Stimulated activated CD4-positive, alpha-beta T cell treated with anti-CD3 and anti-CD28 coated beads, TNF-alpha, amount 100 ng/mL, for 48 hours (primary cell): ENCODE measurements at places on chromosomes 2 and 18.

DNA sequence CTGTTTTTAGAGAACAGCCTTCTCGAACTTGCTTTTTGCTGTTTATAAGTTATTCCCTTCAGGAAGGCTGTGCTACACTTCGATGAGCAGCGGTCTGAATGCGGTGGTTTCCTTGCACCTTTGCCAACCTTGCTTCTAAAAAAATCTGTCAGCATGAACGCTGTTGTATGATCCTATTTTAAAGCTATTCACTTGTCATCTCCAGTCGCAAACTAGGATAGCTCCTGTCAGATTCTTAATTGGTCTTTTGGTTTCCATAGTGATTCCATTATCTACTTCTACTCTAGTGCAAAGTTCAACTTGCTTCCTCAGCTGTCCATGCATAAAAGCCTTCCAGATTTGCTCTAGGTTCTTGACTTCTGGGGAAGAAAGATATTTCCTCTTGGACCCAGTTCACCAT, 76.3 kb upstream of the GALNT3 start:
- no peak for DNase-seq

DNA sequence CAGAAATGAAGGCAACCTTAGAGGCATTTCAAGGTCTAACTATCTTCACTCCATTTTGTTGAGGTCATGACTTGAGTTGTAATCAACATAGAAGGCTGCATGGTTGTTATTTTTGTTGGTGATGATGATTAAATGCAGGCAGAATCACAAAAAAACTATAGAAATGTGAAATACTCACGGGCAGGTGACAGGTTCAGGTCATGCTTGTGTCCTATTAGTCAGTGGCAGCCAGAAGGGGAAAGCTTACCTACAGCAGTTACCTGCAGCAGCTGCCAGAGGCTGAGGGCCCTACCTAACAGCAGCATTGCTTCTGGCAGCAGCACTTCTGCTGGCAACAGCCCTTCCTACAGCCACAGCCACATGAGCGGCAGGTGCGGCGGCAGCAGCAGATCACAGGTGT, 394 bp downstream of the SCYGR3 start:
- DNase-seq: no peak

DNA sequence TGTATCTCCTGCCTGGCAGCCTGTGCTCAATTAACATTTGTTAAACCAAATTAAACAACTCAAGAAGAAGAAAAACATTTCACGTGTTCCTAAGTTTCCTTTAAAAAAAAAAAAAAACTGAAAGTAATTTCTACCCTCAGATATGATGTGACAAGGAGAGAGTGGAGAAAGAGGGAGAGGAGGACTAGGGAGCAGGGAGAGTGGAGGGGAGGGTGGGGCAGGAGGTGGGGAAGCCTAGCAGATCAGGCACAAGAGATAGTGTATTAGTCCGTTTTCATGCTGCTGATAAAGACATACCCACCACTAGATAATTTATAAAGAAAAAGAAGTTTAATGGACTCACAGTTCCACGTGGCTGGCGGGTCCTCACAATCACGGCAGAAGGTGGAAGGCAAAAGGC, 46.4 kb downstream of the CYP1B1 start:
- no peak for DNase-seq

GRCh38 chr18:74515620-74516231, 18.6 kb upstream of the CNDP1 start:
- no peak for DNase-seq

GRCh38 chr2:217981084-217981730, 21.6 kb downstream of the TNS1 start:
- DNase-seq: no peak

DNA sequence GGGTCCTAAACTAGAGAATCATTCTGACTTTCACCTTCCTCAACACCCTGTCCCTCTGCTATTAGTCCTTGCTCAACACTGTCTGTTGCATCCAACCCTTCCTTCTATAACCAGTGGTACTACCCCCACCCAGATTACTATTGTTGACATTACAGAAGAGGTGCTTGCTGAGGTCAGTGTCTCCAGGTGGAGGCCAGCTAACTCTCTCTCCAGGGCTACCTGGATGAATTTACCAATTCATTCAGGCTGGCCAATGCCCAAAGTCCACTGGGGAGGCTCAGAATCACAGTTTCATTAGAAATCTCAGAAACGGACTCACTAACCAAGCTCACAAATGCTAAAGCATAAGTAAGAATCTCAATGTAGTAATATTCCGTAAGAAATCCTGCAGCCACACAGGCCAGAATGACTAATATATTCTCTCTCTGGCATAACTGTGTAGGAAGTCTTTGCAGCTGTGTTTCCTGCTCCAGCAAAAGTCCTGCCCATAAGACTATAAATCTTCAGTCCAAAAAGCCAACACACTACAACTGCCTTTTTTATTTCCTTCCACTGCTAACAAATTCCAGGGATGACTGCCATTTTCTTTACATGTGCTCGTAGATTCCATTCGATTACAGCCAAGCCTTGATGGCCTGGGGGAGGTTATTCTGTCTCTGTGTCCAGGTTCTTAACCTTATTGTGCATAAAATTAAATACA, 10.0 kb upstream of the TTR start:
- DNase-seq: no peak

DNA sequence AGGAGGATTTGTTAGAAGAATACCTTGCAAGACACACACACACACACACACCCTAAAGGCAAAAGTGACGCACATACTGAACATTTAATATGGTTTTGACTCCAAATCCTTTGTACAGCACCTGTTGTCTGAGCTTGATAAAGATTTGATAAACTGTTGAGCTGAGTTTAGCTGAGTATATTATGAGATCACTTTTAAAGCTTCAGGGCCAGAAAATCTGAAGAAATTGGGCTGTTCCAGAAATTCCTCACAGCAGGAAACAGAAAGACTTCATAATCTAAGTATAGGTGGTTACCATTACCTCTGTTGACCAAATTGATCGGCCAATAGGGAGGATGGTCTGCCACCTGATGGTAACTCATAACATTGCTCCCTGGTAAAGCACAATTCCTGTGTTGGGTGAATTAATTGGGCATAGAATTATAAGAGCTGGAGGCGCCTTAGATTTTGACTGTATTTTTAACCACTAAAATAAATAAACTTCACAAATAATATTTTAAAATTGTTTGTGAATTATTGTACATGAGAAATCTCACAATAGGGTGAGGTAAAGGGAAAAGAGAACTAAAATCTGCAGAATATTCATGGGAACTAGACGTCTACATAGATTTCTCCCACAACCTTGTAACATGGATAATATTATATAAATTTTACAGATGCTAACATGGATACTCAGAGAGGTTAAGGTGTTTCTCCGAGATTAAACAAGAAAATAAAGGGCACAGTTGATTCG, 21.8 kb upstream of the RPIA start:
- no peak for DNase-seq

DNA sequence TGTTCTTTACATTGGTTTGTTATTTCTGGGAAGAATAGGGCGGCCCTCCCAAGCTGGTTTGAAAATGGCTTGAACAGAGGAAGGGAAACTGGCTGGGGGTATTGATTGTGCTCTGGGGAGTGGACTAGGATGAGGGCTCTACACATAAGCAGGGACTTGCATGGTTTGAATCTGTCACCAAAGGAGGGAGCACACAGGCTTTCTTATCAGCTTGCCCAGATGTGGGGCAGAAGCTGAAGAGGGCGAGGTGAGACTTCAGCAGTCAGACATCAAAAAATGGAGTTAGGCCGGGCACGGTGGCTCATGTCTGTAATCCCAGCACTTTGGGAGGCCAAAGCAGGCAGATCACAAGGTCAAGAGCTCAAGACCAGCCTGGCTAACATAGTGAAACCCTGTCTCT, 7.2 kb upstream of the RAB12 start:
- DNase-seq: no peak

DNA sequence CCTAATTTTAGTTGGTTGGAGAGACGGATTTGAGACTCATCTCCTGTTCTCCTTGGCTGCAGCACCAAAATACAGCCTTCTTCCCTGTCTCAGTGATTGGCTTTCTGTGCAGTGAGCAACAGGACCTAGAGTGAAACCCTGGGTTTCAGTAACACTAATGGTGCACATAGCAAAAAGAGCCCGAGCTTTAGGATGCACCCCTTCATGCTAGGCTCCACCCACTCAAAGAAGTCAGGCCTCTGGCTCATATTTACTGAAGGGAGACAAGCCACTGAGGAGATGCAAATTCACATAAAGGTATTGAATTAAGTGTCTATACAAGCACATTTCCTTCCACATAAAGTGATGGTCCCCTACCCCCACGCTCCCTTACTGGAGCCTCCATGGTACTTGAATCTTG, 131.9 kb upstream of the CHAC2 start:
- no peak for DNase-seq

- no peak for DNase-seq
Observed at GRCh38 chr2:234137400-234138014, 87.0 kb downstream of the SPP2 start.

DNA sequence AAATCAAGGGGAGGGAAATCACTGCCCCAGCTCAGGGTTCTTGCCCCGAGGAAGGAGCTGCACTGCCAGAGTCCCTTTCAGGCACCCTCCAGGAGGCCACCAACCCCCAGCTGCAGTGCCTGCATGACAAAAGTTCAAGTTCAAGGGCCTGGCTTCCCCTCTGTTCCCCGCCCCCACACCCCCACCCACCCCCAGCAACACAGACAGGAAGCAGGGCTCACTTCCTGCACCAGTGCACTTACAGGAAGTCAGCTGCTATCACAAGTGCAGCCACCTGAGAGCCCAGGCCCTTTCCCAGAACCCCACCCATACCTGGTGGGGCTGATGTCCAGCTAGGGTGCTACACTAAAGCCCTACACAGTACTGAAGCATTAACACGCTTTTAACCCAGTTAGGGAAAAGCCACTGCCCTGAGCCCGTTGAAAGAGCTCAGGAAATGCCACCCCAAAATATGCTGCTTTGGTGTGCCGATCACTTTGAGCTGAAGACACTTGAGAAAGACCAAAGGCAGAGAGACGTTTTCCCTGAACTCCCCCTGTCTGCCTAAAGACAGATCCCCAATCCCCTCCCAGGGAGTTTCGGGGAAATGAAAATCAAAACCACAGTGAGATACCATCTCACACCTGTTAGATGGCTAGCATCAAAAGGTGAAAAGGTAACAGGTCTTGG, 109.9 kb upstream of the CAB39 start:
- DNase-seq: peak; percentile 51

GRCh38 chr2:159921752-159922404, 123.9 kb upstream of the CD302 start:
- DNase-seq: peak; percentile 77

- DNase-seq: no peak
Observed at GRCh38 chr2:199449956-199450355, 7.8 kb downstream of the SATB2 start.

DNA sequence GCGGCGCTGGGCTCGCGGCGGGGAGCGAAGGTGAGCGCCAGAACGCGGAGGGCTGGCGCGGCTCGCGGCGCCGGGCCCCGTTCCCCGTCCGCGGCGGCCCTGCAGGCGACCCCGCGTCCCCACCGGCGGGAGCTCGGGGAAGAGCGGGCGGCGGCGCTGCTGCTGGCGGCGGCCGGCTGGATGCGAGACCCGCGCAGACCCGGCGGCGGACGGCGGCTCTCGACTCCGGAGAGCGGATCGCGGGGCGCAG, 213 bp downstream of the DOK6 start:
- no peak for DNase-seq

DNA sequence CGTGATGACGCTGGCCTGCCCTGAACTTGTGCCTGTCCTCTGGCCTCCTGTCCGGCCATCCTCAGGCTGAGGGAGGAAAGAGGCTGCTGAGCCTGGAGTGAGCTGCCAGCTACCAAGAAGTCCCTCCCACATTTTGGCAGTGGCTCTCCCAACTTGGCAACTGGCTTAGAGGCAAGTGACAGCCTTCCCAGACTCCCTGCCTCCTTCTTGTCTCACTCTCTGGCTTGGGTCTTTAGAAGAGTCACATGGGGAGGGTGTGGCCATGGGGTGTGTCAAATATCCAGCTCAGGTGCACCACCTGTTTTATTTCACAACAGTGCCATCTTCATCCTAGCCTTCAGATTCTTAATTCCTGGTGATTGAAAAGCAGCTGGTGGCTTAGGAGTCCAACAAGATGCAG, 222.9 kb downstream of the PRKCE start:
- no peak for DNase-seq

GRCh38 chr18:66599190-66599589, 4.7 kb downstream of the CDH19 start:
- DNase-seq: no peak

DNA sequence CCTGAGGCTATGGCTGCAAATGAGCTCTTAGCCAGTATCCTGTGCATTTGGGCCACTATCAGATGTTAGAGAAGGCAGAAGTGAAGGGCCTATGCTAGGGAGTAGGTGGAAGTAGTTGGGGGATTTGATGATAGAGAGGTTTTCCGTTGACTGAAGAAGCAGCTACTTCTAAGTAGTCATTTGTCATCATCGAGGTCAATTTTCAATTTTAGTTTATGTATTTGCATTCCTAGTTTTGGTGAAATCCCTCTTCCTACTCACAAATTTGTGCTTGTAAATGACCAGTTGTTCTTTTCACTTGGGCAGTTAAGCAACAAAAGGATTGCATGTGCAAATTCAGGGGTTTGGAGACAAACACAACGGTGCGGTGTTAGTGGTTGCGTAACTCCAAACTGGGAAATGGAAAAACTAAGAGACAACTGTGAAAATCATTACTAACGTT, 48.5 kb upstream of the PELI1 start:
- no peak for DNase-seq

DNA sequence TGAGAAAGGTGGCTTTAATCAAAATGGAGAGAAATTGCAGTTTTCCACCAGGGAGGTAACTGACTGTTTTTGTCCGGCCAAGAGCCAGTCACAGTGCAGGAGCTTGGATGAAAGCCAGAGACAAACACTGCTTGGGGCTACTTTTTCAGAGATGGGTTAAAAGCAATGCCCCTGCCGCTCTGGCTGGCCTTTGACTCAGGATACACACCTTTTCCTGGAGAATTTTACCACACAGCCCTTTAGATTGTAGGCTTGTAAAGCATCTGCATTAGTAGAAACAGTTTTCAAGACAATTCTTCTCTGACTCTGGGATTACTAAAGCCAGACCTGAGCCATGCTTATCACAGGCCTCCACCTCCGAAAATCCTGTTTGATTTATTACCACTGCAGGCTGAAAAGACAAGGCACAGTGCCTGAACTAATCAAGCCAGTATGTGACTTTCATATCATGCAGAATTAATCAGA, 79.7 kb downstream of the CCBE1 start:
- DNase-seq: no peak

DNA sequence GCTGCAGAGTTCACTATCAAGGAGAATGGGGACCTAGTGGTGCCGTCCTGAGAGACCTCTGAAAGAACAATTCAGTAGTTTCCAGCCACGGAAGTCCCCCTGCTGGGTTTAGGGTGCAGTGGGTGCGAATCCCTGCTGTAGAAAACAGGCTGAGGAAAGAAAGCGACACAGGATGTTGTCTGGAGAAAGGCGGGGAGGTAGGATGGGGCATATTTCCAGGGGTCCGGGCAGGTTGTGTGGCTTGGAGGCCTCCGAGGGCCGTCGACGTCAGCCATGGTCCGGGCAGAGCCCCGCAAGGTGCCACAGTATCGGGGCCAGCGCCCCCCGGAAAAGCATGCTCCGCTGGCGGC, 807 bp upstream of the CREB1 start:
- peak; percentile 37 for DNase-seq

GRCh38 chr2:217930761-217931563, 71.8 kb downstream of the TNS1 start:
- DNase-seq: no peak

- DNase-seq: no peak
Observed at GRCh38 chr2:46257476-46257875, 39.7 kb upstream of the EPAS1 start.

- DNase-seq: no peak
Observed at GRCh38 chr2:19932928-19933327, 31.1 kb upstream of the TTC32 start.
